ENCODE measurements at places on chromosomes 7 and 10.

- no peak for DNase-seq
Observed at GRCh38 chr10:129494176-129494575, 27.1 kb downstream of the MGMT start.

DNA sequence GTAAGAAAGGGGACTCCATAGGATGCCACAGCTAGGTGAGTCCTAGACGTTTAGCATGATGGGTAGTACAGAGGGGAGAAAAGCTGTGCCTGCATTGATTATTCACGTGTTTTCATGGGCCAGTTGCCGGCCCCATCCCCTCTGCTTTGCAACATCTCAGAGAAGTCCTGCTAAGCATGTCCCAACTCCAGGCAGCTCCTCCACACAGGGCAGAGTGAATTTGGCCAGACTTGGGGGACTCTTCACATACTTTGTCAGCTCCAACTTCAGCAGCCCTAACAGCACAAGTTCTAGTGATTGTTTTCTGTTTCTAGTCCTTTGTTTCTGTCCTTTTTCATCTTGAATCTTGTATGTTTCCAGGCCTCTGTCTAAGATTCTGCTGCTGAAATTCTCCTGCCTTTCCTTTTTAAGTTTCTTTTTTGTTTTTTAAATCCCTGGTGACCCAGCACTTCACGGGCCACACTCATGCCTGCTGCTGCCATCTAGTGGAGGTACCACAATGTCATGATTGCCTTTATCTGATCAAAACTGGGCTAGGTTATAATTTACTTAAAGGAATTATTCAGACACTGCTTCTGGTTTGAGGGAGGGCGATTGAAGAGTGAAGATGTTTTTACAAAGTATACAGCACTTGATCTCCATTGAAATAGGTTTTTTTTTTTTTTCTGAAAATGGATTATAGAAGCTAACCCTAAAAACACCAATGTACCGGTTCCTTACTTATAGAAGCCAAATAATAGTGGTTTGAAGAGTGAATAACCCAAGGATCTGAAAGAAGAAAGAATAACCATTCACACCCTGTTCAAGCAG is 276.9 kb downstream of the CSTF2T start:
- peak; percentile 1 for DNase-seq

DNA sequence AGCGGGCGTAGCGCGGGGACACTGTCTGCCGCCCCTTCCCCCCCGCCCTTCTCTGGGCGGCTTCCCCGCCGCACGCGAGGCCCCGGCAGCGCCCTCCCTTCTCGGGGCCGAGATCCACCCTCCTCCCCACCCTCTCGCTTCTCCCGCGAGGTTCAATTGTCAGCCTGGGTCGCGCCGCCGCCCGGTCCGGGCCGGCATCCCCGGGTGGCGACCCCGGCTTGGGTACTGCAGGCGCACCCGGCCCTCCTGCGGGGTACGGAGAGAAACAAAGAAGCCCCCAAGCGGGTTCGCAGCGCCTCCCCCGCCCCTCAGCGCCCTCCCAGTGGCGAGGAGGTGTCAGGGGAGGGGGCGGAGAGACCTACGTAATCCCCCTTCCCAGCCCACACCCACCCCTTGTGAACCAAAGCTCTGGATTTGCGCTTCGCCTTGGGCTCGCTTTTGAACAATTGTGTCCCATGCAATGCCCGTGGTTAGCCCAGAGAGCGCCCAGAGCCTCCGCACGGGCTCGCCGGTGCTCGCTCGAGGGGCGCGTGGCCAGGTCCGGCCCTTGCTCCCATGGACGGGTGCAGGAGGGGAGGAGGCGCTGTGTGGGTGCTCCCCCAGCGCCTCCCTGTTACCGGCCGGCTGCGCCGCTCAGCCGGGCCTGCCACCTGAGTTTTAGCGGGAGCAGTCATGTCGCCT is 634 bp downstream of the HECW1 start:
- DNase-seq = peak; percentile 22

- no peak for DNase-seq
Observed at GRCh38 chr10:83142074-83142563, 997.2 kb upstream of the GHITM start.

DNA sequence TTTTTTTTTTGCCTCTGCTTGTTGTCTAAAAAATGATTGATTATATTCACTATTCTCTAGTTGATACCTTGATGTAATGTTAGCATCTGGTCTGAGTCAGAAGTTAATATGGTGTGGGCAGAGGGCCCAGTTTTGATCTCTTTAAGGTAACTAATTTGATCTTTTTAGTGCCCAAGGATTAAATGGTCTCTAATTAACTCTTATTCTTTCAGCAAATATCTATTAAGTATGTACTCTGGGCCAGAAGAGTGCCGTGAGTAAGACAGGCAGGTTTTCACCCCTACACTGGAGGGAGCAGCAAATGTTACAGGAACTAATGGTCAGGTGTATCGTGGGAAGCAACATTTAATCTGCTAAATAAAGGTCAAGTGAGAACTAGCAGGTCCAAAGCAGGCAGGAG is 144.6 kb upstream of the COL1A2 start:
- no peak for DNase-seq

GRCh38 chr10:4383651-4384098 is 442.3 kb upstream of the AKR1E2 start:
- DNase-seq = no peak

- no peak for DNase-seq
Observed at GRCh38 chr10:132786884-132787494, 1.0 kb upstream of the NKX6-2 start.

DNA sequence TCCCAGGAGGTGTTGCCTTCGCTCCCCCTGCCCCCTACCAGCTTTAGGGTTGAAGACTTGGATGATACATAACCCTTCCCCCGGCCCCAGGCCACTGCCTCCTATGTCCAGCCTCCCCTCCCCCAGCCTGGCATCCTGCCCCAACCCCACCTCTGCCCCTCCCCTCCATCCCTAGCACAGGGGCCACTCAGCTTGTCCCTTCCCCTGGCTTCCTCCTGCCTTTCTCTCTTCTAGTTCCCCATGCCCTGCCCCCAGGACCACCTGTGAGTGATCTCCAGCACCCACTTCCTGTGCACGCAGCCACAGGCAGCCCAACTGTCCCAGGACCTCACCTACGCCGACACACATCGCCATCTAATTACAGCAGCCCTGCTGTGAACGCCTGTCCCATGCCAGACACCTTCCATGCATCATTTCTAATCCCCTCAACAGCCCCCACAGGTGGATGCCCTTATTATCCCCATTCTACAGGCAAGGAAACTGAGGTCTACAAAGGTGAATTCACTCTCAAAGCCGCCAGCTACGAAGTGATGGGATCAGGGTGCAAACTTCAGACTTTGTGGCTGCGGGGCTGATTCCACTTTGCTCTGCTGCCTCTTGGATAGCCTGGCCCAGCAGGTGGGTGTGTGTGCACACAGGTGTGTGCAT is 82.4 kb upstream of the CHST15 start:
- DNase-seq = no peak

GRCh38 chr10:71990706-71991269 is 26.6 kb downstream of the CHST3 start:
- DNase-seq = no peak

- DNase-seq = no peak
Observed at GRCh38 chr7:66296557-66296956, 91.4 kb downstream of the TPST1 start.

- DNase-seq = no peak
Observed at GRCh38 chr7:142808461-142808801, 37.7 kb downstream of the PRSS2 start.

GRCh38 chr10:71248210-71248609 is 35.8 kb downstream of the UNC5B start:
- DNase-seq = no peak

DNA sequence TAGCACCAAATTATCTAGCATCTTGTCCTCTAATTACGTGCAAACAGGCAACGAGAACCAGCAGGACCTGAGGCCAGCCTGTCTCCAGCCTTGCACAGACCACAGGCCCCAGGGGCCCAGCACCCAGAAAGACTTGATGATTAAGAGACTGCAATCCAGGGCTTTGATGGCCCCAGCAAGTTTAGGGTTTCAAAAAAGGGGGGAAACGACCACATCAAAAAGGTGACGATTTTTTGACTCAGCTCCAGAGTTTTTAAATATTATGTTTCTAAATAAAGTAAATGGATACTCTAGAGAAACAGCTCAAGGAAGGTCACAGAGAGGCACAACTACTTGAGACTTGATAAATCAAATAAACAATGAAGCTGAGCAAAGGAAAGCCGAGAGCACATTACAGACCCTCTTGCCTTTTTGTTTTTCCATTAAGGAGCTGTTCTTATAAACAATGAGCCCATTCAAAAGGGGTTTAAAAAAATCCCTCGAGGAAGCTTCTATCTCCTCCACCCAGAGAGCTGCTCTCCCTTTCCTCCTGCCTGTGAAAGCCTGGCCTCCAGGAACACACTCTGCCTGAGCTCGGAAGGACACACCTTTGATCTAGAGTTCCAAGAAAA is 44.1 kb downstream of the GLI3 start:
- no peak for DNase-seq

DNA sequence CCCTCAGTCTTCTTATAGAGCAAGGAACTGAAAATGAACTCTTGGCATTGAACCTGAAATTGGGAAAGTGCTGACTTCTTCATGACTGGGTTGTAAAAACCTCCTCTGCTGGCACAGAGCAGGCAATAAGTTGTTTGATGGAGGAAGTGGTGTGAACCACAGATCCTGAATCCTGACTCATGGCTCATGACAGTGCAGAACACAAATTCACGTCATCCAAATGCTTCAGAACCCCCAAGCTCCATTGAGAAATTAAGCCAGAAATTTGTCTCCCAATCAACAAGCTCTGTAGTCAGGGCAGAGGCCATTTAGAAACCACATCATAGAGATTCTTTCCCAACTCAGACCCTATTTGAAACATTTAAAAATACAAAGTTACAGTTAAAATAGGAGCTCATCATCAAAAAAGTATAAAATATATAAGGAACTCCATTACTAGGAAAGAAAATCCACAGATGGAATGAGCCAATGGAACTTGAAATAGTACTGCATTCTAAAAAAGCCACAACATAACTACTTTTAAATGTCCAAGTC is 10.3 kb upstream of the STK17A start:
- peak; percentile 100 for DNase-seq

- peak; percentile 36 for DNase-seq
Observed at GRCh38 chr7:6705959-6706665, 635 bp downstream of the ZNF12 start.

- peak; percentile 42 for DNase-seq
Observed at GRCh38 chr7:100190048-100190711, 12.5 kb downstream of the STAG3 start.

GRCh38 chr10:125132344-125132743 is 28.0 kb downstream of the CTBP2 start:
- no peak for DNase-seq

DNA sequence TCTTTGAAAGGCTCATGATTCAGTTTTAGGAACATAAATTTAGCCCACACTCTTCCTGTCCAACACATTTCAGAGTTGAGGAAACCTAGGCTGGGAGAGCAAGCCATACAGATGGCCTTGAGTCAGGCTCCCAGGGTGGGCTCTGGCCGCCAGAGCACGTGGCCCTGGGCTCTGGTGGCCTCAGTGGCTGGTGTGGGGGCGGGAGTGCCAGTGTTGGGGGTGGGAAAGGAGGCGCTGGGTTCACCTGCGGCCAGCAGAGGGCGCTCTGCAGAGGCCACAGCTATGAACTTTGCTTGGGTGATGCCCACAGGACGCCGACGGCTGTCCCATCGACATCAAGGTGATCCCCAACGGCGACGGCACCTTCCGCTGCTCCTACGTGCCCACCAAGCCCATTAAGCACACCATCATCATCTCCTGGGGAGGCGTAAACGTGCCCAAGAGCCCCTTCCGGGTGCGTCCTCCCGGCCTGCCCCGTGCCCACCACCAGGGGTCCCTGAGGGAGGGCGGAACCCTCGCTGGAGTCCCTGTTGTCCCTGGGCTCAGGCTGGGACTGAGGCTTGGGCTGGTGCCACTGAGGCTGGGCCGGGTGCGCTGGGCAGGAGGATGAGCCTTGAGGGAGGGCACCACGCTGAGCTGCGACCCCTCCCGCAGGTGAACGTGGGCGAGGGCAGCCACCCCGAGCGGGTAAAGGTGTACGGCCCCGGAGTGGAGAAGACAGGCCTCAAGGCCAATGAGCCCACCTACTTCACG is 11.9 kb downstream of the FLNC start:
- DNase-seq = no peak

DNA sequence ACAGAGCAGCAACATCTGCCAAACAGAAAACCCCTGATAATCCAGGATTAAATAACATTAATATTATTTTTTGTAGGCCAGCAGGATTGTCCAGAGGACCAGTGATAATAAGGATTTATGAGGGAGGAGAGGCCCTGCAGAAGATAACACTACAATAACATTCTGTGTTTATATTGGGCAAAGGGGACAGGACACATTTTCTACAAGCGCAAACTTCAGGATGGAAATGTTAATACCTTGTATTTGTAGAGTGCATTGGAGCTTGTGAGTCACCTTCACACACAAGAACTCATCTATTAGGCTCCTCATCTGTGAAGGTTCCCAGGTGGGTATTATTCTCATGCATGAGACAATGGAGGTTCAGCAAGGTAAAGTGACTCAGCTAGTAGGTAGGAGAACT is 51.0 kb downstream of the BAMBI start:
- no peak for DNase-seq

DNA sequence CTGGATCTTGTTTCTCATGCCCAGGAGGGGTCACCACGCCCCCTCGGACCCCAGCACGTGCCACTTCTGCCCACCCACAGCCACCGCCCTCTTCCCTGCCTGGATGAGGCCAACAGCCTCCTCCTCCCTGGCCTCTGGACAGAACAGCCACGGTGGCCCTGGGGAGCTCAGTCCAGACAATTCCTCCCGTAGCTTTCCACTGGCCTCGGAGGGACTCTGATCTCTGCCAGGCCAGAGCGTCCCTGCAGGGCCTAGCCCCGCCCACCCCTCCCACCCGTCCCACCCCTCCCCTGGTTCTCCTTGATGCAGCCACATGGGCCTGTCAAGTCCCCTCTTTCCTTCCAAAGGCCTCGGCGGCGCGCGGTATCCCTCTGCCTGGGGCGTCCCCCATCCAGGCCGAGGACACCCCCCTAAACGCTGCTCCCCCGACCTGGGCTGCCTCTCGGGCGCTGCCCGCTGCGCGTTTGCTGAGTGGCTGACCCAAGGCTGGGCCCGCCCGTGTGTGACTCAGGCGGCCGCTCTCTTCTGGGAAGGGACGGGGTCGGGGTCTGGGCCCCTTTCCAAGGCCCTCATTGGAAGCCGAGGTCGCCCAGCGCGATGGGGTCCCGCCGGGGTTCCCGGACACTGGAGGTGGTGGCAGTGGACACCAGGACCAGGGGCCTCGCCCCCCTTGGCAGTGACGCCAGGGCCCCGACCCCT is 557 bp downstream of the TMEM120A start:
- DNase-seq = peak; percentile 54

DNA sequence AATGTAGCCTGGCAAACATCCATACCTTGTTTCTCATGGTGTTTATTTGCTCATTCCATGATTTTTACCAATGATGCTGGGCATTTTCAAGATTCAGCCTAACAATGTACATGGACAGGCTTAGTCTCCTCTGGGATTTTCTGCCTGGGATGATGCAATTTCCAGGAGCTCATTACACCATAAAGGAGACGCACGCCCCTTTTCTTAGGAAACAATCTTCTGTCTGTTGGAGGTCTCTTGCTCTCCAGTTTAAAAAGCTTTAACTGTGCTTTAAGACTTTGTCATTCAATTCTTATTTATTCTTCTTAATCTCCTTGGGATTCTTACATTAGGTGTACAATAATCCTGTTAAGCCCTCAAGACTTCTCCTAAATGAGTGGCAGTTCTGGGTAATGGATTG is 150.3 kb upstream of the NRP1 start:
- no peak for DNase-seq

All from A172 (cell line).